ENCODE measurements at places on chromosomes 6 and 20.

GRCh38 chr6:35980991-35981645, 43.3 kb downstream of the SLC26A8 start:
- no peak for DNase-seq

DNA sequence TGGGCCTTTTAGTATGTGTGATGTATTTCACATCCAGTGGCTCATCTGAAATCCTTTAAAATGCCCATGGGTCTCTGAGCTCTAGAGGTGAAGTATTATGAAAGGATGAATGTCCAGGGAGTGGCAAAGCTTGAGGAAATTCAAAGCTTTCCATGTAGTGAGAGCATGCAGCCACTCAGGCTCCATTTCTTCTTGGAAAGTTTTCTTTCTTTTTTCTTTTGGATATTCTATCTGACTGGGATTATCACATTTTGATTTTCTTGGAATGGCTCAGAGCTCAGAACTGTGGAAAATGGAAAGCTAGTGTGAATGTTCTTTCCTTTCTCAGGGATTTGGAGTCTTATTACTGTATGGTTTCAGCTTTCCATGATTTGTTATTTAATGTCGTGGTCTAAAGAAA, 397.4 kb downstream of the CD109 start:
- DNase-seq = no peak

DNA sequence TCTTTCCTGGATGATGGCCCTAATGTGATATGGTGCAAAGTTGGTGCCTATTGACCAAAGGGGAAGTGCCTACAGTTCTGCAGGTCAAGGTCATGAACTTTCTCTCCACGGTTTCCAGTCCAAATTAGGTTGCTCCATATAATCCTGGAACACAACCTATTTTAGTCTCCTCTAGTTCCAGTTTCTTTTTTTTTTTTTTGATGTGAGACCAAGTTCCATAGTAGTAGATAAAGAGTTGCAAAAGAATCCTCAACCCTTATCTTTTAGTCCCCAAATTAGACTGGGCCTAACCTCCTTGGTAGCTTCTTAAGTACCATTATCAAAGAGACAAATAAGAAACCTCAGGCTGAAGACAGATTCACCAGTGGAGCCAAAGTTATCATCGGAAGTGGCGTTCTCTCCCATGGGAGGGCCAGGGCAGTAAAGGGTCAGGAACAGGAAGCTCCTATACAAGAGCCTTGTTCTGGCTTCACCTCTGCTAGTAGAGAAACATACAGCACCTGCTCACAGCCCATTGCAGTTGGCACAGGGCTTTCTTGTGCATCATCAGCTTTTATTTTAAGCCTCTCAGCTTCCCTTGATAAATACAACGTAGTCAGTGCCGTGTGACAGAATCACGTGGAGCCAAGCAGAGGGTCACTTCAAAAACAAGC, 132.2 kb upstream of the RREB1 start:
- DNase-seq = no peak

GRCh38 chr6:54516321-54516720, 208.1 kb downstream of the TINAG start:
- no peak for DNase-seq

GRCh38 chr6:64217721-64218620, 582.4 kb downstream of the PHF3 start:
- no peak for DNase-seq

DNA sequence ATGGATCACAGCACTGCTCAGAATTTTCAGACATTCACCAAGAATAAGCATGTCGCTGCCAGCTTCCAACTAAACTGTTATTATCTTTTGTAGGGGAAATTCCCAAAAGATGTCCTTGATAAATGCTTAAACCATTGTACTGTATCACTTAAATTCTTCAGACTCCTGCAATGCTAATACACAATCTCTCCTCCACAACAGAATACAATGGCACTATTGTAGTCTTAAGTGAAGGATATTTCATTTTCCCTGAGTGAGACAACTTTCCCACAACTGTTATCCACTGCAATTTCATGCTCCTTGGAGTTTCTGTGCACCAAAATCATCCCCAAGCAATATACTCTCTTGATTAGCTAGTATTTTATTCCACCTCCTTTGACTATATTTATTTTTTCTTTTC, 189.7 kb downstream of the COL9A1 start:
- DNase-seq = no peak

DNA sequence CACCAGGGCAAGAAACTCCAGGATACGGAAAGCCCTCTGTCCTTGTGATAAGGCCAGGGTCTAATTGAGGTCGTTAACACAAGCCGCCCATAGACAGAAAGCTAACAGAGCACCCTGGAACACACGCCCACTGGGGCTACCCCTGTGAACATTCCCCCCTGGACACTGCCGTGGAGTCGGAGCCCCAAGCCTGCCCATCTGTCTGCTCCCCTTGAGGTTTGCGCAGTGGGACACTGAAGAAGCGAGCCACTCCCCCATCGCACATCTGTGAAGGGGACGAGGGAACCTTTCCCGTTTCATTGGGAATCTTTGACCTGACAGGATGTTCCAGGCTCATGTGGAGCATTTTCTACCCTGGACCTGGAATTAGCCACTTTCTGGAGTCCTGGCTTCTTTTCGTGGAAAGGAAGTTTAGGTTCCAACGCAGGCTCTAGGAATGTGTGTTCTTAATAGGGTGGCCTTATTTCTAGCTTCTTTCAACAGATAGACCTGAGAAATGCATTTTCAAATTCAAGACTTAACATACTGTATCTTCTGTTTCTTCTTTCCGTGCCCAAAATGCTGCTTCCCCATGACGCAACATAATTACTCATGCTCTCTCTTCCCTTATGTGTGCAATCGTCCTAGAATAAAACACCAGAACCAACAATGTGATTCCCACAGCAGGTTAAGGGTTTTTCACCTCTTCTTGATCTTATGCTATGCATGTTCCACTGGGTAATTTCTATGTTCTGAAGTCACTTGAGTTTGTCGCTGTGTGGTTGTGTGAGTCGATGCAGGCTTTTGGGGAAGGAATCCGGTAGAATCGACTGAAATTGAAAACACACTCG, 161.1 kb downstream of the ERMARD start:
- DNase-seq = no peak
